Glutamatergic neuron (in vitro differentiated cells): ENCODE measurements at places on chromosomes 12 and 14. TPM values are rescaled to one million over a fixed set of nuclear protein-coding genes. Genes with fewer than 3 reads are reported as not detected.
A peak's percentile ranks its signal among the peaks of the same experiment; 100 is the strongest.

GPATCH2L gene
- total RNA-seq = 115 TPM

MYF5 gene
- total RNA-seq = not detected

MYL2 gene
- not detected for total RNA-seq

SERPINA10 gene
- total RNA-seq = not detected

PMCH gene
- not detected for total RNA-seq

MORN3 gene
- total RNA-seq = 1.2 TPM

FOXA1 gene
- not detected for total RNA-seq

C1S gene
- 3.5 TPM for total RNA-seq

HSP90AA1 gene
- 610 TPM for total RNA-seq

CLEC4A gene
- 0.71 TPM for total RNA-seq

SART3 gene
- total RNA-seq = 72.6 TPM

RAD51B gene
- total RNA-seq = 9.7 TPM

- no peak overlapping the region for H3K27ac ChIP-seq
- H3K4me1 ChIP-seq = peaks cover 5% of the 10 kb centered on the region
- no peak overlapping the region for H3K4me3 ChIP-seq
- H3K27me3 ChIP-seq = peaks cover 1% of the 10 kb centered on the region
Observed at GRCh38 chr12:4388662-4389061, 9.2 kb upstream of the FGF23 start.

GRCh38 chr12:80702889-80703805, 4.3 kb upstream of the MYF6 start:
- H3K4me1 ChIP-seq = no peaks in the 10 kb centered on the region
- no peak overlapping the region for H3K4me3 ChIP-seq
- no peak overlapping the region for H3K27ac ChIP-seq

GRCh38 chr12:110704750-110705149, 15.8 kb upstream of the HVCN1 start:
- DNase-seq = no peak
- no peaks in the 10 kb centered on the region for H3K36me3 ChIP-seq
- H3K27me3 ChIP-seq = no peaks in the 10 kb centered on the region
- no peaks in the 10 kb centered on the region for H3K4me1 ChIP-seq
- no peak overlapping the region for H3K27ac ChIP-seq

DNA sequence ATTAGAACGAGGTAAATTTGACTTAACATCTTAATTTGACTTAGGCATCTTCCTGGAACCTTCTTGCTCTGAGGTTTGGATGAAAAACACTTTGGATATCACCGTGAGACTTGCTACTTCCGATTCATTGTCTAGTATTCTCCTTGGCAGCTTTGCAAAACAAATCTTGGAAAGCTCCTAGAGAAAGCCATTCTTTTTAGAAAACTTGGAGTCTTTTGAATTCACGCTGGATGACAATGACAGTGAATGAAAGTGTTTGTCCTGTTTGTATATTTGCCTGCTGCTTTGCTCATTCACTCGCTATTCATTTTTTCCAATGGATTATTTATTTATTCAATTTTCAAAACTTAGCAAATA, 222.1 kb upstream of the HMGA2 start:
- H3K27ac ChIP-seq = no peak overlapping the region
- DNase-seq = no peak
- no peaks in the 10 kb centered on the region for H3K36me3 ChIP-seq
- H3K4me1 ChIP-seq = no peaks in the 10 kb centered on the region
- no peak overlapping the region for H3K4me3 ChIP-seq
- H3K27me3 ChIP-seq = no peaks in the 10 kb centered on the region

- H3K4me3 ChIP-seq = no peak overlapping the region
- H3K4me1 ChIP-seq = no peaks in the 10 kb centered on the region
- H3K27me3 ChIP-seq = peaks cover 5% of the 10 kb centered on the region
- H3K27ac ChIP-seq = no peak overlapping the region
Observed at GRCh38 chr14:92698393-92698792, 50.0 kb downstream of the LGMN start.

- H3K36me3 ChIP-seq = no peaks in the 10 kb centered on the region
- H3K4me1 ChIP-seq = no peaks in the 10 kb centered on the region
- DNase-seq = peak; percentile 34
- no peak overlapping the region for H3K4me3 ChIP-seq
- no peaks in the 10 kb centered on the region for H3K27me3 ChIP-seq
- no peak overlapping the region for H3K27ac ChIP-seq
Observed at GRCh38 chr12:88052686-88053085, 23.5 kb upstream of the C12orf50 start.

DNA sequence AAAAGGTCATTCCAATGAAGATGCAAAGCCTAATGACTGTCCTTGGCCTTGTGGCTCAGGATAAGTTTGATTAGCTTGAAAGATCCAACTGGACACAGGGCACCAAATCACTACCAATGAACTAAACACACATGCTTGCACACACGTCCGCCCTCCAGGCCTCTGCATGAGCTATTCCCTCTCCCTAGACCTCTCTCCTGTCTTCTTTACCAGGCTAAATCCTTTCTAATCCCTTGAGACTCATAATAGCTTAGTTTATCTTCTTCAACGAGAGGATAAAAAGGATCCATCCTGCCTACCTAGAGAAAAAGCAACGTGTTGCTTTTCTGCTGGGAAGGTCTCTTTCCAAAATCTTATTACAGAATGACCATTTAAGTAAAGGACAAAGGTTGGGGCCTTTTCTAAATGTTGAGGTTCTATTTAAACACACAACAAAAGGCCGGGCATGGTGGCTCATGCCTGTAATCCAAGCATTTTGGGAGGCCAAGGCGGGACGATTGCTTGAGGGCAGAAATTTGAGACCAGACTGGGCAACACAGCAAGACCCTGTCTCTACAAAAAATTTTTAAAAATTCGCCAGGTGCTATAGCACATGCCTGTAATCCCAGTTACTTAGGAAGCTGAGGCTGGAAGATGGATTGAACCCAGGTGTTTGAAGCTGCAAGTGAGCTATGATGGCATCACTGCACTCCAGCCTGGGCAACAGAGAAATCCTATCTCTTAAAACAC, 22.4 kb downstream of the PXN start:
- DNase-seq = no peak
- H3K4me1 ChIP-seq = peaks cover 20% of the 10 kb centered on the region

- H3K36me3 ChIP-seq = peaks cover 5% of the 10 kb centered on the region
- H3K27me3 ChIP-seq = no peaks in the 10 kb centered on the region
- no peaks in the 10 kb centered on the region for H3K4me1 ChIP-seq
- H3K27ac ChIP-seq = no peak overlapping the region
- DNase-seq = no peak
Observed at GRCh38 chr14:54794796-54795195, 107.8 kb downstream of the GCH1 start.

DNA sequence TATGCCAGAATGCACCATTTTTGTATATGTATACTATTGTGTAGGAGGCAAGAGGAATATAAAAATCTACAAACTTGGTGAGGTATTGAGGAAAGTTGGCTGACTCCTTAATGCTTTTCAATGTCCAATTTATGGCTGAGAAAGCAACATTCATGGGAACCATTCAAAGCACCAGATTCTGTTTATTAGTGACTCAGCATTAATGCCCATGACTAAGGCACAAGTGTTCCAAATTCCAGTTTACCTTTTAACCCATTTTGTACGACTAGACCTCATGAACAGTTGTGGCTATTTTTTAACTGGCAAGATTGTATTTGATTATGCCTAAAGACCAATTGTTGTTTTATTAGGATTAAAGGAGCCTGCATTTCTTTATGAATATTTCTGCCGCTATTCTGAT, 375.4 kb upstream of the ATP2B1 start:
- DNase-seq = no peak
- H3K36me3 ChIP-seq = no peaks in the 10 kb centered on the region
- H3K27me3 ChIP-seq = peaks cover 3% of the 10 kb centered on the region
- H3K27ac ChIP-seq = no peak overlapping the region
- no peak overlapping the region for H3K4me3 ChIP-seq

DNA sequence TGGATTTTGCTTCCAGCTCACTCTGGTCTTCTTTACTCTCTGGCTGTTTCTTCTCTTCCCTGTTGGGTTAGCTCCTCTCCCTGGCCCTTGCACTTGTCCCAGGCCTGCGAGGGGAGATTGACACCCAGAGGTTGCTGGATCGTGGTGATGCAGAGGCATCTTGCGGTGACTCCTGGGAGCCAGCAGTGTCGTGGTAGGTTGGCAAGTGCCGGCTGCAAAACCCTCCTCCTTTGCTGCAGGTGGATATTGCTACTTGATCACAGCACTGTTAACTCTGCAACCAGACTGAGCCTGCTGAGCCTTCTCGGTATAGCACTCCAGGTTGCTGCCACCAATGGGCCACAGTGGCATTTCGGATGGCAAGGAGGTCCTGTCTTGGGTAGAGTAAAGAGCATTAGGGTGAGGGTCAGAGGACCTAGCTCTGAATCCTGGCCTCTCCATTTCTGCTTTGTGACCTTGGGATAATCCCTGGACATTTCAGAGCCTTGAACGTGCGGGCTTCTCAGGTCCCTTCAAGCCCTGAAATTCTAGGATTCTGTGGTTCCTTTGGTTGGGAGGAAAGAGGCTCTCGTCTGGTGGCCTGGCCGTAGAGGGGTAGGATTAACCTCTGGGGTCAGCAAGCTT, 87.4 kb downstream of the TSPAN9 start:
- H3K4me3 ChIP-seq = no peak overlapping the region
- no peak overlapping the region for H3K27ac ChIP-seq

- peaks cover 16% of the 10 kb centered on the region for H3K27me3 ChIP-seq
- no peak for DNase-seq
- no peaks in the 10 kb centered on the region for H3K36me3 ChIP-seq
- peak overlapping the region; percentile 82 for H3K27ac ChIP-seq
- H3K4me3 ChIP-seq = peak overlapping the region; percentile 85
- H3K4me1 ChIP-seq = peaks cover 14% of the 10 kb centered on the region
Observed at GRCh38 chr14:24052656-24053547, 1.1 kb downstream of the CARMIL3 start.

- H3K27me3 ChIP-seq = no peaks in the 10 kb centered on the region
- no peak for DNase-seq
- no peak overlapping the region for H3K27ac ChIP-seq
Observed at GRCh38 chr14:54659365-54659764, 92.4 kb downstream of the SAMD4A start.

DNA sequence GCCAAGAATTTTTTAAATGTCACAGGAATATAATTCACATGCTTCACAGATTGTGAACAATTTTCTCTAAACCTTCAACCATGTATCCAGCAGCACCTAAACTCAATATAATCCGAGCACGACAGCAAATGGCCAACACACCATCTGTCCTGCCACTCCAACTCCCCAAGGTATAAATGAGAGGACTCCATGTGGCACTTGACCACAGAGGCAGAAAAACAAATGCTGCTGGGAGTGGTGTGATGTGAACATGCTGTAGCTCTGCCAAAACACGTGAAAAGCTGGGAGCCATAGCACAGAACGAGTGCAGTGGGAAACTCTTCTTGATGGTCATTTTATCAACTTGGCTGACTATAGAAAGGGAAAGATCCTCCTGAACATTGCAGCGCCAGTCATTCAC, 70.9 kb downstream of the LLPH start:
- H3K4me1 ChIP-seq = peaks cover 27% of the 10 kb centered on the region
- no peaks in the 10 kb centered on the region for H3K36me3 ChIP-seq
- peak; percentile 33 for DNase-seq
- peak overlapping the region; percentile 50 for H3K4me3 ChIP-seq
- H3K27ac ChIP-seq = peak overlapping the region; percentile 93
- peaks cover 4% of the 10 kb centered on the region for H3K27me3 ChIP-seq

- no peaks in the 10 kb centered on the region for H3K4me1 ChIP-seq
- H3K36me3 ChIP-seq = no peaks in the 10 kb centered on the region
- no peaks in the 10 kb centered on the region for H3K27me3 ChIP-seq
- H3K27ac ChIP-seq = no peak overlapping the region
- no peak overlapping the region for H3K4me3 ChIP-seq
Observed at GRCh38 chr12:65263777-65264176, 14.7 kb upstream of the MSRB3 start.

GRCh38 chr12:124648710-124649384, 81.4 kb upstream of the NCOR2 start:
- peaks cover 18% of the 10 kb centered on the region for H3K27me3 ChIP-seq
- H3K27ac ChIP-seq = no peak overlapping the region
- no peak for DNase-seq
- H3K36me3 ChIP-seq = no peaks in the 10 kb centered on the region

DNA sequence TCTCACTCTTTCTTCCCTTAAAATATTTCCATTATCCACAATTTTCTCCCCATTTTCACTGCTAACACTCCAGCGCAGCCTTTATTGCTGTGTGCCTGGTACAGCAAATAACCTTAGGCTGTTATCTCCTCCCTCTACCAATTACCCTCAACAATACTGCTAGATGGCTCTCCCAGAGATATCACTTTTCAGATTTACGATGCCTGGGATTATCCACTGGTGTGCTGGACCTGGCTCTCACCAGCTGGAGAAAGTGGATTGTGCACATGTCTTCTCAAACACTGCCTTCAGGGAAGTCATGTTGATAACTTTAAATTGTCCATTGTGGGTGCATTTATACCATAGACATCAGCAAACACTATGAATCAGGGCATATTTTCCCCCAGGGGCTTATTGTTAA, 101.9 kb upstream of the ADAMTS20 start:
- no peak overlapping the region for H3K27ac ChIP-seq
- H3K27me3 ChIP-seq = peaks cover 2% of the 10 kb centered on the region
- H3K4me3 ChIP-seq = no peak overlapping the region
- no peaks in the 10 kb centered on the region for H3K36me3 ChIP-seq

GRCh38 chr12:93825931-93826555, 148.9 kb downstream of the CRADD start:
- H3K4me1 ChIP-seq = peaks cover 24% of the 10 kb centered on the region
- no peak for DNase-seq
- H3K4me3 ChIP-seq = peak overlapping the region; percentile 10

GRCh38 chr14:74514471-74514941, 20.9 kb downstream of the ISCA2 start:
- H3K4me3 ChIP-seq = no peak overlapping the region
- no peak overlapping the region for H3K27ac ChIP-seq
- peak; percentile 20 for DNase-seq
- peaks cover 5% of the 10 kb centered on the region for H3K4me1 ChIP-seq

- peaks cover 7% of the 10 kb centered on the region for H3K27me3 ChIP-seq
- H3K4me3 ChIP-seq = no peak overlapping the region
- H3K4me1 ChIP-seq = peaks cover 8% of the 10 kb centered on the region
- DNase-seq = peak; percentile 54
Observed at GRCh38 chr12:109927622-109928021, 27.5 kb downstream of the TCHP start.

GRCh38 chr12:106896603-106897002, 59.1 kb upstream of the TMEM263 start:
- H3K4me1 ChIP-seq = peaks cover 24% of the 10 kb centered on the region
- H3K27ac ChIP-seq = peak overlapping the region; percentile 90
- DNase-seq = no peak
- peaks cover 5% of the 10 kb centered on the region for H3K36me3 ChIP-seq
- no peak overlapping the region for H3K4me3 ChIP-seq
- H3K27me3 ChIP-seq = peaks cover 4% of the 10 kb centered on the region
